GM12891 (cell line): ENCODE measurements at places on chromosomes 6 and 20.

DNA sequence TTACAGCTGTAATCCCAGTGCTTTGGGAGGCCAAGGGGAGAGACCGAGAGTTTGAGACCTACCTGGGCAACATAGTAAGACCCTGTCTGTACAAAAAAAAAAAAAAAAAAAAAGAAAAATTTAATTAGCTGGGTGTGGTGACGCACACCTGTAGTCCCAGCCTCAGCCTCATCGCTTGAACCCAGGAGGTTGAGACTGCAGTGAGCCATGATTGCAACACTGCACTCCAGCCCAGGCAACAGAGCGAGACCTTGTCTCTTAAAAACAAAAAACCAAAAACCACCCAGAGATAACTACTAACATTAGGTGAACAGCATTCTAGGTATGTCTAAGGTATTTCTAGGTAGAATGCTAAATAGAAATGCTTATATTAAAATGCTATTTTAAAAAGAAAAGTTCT is 21.0 kb upstream of the PI16 start:
- DNase-seq: no peak

- no peak for DNase-seq
Measured at GRCh38 chr6:36934901-36935300, 19.6 kb upstream of the PI16 start.

DNA sequence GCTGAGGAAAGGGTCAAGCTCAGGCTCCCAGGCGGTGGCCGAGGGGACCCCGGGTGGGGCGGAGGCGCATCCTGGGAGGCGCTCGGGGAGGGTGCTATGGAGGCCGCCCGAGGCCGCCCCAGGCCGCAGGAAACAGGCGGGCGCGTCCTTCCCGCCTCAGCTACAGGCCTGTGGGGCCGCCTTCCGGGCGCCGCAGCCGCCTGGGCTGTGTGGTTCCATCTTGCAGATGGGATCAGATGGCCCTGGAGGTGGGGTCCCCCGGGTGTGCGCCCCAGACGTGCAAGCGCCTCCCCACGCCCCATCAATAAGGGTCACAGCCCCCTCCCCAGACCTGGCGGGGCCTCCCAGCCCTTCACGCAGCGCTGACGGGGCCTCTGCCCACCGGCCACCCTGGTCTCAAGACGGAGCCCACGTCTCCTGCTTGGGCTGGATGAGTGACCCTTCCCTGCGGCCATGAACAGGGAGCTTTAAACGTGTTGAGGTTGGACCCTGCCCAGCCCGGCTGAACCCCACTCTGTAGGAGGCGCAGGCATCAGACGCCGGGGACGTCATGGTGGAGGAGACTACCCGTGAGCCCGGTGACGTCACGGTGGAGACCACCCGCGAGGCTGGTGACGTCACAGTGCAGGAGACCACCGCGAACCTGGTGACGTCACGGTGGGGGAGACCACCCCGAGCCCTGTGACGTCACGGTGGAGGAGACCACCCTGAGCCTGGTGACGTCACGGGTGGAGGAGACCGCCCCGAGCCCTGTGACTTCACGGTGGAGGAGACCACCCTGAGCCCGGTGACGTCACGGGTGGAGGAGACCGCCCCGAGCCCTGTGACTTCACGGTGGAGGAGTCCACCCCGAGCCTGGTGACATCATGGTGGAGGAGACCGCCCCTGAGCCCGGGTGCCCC is 267.0 kb downstream of the DLL1 start:
- no peak for DNase-seq

- no peak for DNase-seq
Measured at GRCh38 chr20:35327074-35327976, 35.1 kb upstream of the FAM83C start.

DNA sequence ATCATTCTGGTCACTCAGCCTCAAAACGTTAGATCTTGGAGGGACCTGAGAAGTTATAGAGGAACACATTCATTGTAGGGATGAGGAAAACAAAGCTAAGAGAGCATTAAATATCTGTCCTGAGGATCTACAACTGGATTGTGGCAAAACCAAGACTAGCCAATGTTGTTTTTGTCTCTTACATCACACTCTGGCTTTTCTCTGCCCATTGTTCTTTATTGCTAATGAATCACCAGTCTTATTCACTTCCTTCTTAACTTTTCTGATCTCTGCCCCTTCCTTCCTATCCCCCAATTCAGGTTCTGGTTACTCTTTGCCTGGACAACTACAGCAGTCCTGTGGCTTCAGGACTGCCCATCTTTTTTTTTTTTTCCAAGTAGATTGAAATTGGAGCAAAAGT is 57.0 kb upstream of the PREP start:
- no peak for DNase-seq
